Right renal cortex interstitium (tissue), 3 donors: ENCODE measurements at places on chromosomes 6 and 20.

DNA sequence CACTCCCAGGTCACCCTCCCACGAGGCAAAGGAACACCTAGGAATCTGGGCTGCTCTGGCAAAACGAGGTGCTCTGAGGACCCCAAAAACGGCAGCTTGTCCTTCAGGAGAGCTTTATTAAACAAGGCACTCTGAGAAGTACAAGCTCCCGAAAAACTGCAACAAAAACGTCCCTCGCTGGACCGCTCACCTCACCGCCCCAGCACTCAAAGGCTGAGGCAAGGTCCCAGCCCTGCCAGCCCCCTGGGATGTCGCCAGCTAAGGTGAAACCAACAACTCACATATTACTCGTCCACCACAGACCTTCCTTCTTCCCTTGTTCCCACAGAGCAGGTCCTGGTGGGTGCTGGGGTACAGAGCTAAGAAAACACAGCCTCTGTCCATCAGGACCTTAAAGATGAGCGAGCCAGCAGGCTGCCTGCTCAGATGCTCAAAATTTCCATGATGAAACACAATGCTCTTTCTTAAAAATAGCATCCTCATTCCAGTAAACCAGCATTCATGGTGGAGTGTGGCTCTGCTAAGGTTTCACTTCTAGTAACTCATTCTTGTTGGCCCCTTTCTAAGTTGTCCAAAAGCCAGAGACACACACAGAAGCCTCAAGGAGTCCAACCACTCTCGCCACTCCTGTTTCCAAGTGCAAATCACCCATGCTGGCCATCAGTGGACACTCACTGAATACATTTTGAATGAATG, 35.9 kb downstream of the ATP9A start:
- DNase-seq, result no peak

DNA sequence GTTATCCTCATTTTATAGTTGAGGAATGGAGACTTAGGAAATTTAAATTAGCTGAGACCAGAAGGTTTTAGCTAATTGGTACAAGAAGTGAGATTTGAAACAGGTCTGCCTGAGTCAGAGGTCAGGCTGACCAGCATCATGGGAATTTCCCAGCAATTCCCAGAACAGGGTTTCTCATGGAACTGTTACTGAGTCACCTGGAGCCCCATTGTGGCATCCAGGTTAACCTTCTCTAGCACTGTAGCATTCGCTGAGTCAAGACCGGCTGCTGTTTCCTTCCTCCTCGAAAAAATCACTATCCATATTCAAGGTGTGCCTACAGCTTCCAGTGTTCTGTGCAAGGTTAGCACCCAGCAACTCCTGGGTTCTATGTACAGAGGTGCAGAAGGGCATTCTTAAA, 238.0 kb upstream of the MAN1A1 start:
- DNase-seq, result no peak

DNA sequence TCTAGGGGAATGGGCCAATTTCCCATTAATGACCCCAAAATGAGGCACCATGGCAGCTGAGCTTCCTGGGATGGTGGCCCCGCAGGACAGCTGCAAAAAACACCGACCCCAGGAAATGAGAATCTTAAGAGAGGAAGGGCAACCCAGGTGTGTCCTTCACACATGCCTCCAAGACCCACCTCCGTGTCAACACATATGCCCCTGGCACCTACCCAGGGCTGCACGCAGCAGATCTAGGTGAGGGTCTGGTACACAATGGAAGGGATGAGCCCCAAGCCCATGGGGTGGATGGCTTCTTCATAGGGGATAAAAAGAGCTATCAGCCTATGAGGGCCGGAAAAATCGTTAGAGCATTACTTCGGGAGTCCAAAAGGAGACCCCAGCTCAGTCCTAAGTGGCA, 9.5 kb downstream of the MTCH1 start:
- no peak for DNase-seq

DNA sequence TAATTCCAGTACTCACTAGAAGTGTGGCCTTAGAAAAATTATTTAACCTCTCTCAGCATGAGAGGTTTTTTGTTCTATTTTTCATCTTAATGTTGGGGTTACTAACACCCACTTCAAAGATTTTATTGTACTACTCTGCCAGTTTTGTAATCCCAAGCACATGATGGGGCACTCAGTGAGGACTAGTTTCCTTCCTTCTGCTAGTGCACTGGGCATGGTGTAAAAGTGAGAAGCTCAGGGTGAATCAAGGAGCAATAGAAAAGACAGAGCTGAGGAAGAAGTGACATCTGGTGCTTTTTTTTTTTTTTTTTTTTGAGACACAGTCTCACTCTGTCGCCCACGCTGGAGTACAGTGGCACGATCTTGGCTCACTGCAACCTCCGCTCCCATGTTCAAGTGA, 439.4 kb upstream of the ARID1B start:
- no peak for DNase-seq

DNA sequence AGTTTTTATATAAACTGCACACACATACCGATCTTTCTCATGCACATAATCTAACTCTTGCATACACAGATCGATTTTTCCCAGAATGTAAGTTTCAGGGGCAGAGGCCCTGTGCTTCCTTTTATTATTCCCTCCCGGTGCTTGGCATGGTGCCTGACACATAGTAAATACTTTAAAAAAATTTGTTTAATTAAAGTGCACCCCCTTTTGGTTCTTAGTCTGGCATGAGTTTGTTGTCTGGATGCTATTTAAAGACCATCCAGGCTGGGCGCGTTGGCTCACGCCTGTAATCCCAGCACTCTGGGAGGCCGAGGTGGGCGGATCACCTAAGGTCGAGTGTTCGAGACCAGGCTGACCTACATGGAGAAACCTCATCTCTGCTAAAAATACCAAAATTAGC, 5.4 kb upstream of the DEK start:
- no peak for DNase-seq

DNA sequence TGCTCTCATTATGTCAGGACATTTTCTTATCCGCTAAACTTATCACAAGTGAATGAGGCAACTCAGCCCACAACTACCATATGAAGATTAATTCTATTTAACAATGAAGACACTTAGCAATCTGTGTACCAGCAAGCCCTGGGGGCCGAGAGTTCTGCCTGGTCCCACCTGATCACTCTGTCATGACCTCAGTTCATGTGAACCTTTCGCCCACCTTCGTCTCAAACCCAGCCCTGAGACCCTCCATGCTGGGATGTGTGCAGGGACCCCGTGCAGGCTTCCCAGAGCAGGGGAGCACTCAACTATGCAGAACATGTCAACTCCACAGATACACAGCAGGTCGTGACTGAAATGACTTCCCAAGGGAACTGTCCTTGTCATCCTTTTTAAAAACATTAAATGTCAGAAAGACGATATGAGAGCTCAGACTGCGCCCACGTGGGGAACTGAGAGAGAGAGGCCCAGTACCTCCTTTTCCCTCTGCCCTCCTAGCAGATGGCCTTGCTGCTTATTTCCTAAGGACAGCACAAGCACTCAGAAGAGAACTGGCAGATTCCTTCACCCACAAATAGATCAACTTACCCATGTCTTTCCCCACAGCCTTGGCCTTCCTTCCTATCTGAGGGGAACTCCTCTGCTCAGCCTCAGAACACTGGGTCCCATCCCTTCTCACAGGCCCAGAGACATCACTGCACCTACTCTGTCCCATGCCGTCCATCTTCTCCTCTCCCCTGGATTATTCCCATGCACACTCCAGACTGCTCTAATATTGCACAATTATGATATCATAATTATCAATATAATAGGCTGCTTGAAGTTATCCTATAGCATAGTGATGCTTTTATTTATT, 11.5 kb downstream of the ABHD12 start:
- DNase-seq, result no peak

- no peak for DNase-seq
Measured at GRCh38 chr6:134314006-134314821, 3.7 kb downstream of the SGK1 start.

- DNase-seq, result no peak
Measured at GRCh38 chr6:163332575-163332974, 81.9 kb upstream of the QKI start.

GRCh38 chr6:35310265-35310831, 12.7 kb downstream of the DEF6 start:
- no peak for DNase-seq

GRCh38 chr6:118012944-118013343, 105.9 kb downstream of the SLC35F1 start:
- no peak for DNase-seq

- DNase-seq, result no peak
Measured at GRCh38 chr6:18725449-18725848, 338.3 kb downstream of the RNF144B start.

DNA sequence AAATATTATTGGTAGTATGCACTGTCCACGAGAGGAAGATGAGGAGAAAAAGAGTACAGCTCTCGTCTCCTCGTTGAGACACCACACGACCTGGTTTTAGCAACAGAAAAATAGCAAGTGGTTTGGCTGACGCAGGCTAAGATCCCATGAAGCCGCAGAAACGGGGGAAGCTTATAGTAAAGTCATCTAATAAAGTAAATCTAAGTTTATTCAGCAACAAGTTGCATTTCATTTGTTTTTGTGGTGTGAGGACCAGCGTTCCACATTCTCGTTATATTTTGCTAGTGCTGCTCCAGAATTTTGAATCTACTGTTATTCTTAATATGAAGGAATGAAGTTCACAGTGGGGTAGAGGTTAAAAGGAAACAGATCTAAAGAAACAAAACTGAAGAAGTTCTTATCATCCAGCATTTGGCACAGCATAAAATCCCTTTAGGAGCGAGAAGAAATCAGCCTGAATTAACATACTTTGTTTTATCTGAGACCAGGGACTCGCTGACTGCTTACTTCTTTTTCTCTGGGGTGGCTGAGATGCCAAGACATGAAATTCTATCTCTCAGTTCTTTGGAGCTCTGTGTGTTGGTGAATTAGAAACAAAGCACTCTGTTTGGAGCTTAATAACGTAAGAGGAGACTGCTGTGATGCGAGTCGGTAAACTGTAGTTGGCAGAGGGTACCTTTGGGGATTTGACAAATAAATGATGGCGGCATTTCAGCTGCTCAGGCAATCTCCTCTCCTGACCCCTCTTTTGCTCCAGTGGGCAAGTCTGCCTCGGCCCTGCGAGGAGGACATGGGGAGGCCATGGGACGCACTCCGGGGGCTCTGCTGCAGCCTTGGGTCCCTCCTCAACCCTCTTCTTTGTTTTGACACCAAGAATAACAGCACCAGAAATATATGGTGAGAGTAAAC, 24.9 kb upstream of the IRF4 start:
- DNase-seq, result no peak

GRCh38 chr6:2725999-2726567, 24.6 kb downstream of the MYLK4 start:
- DNase-seq, result no peak

- no peak for DNase-seq
Measured at GRCh38 chr6:122653094-122653493, 42.9 kb downstream of the PKIB start.

GRCh38 chr6:133645966-133646740, 242.8 kb upstream of the TCF21 start:
- DNase-seq, result no peak

GRCh38 chr6:32960563-32960962, 7.7 kb upstream of the HLA-DMA start:
- no peak for DNase-seq

GRCh38 chr20:20411402-20411801, 43.5 kb downstream of the INSM1 start:
- DNase-seq, result no peak

DNA sequence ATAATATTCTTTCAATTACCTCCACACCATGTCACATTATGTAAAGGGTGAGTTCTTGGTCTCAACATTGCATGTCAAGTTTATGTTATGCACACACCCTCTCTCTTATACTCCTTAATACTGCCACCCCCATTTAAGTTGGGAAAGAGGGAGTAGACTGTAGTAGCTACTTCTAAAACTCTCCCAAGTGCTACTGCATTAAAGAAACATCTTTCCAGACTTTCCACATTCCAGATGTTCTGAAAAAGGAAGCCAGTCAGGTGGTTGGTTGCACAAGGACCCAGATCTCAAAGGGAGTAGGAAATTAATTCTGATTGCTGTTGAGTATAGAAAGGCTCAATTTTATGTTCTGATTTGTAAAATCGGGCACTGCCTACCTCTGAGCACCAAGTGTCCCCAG, 419.5 kb downstream of the CD83 start:
- DNase-seq, result no peak

- DNase-seq, result no peak
Measured at GRCh38 chr6:38640216-38640909, 634 bp upstream of the BTBD9 start.

DNA sequence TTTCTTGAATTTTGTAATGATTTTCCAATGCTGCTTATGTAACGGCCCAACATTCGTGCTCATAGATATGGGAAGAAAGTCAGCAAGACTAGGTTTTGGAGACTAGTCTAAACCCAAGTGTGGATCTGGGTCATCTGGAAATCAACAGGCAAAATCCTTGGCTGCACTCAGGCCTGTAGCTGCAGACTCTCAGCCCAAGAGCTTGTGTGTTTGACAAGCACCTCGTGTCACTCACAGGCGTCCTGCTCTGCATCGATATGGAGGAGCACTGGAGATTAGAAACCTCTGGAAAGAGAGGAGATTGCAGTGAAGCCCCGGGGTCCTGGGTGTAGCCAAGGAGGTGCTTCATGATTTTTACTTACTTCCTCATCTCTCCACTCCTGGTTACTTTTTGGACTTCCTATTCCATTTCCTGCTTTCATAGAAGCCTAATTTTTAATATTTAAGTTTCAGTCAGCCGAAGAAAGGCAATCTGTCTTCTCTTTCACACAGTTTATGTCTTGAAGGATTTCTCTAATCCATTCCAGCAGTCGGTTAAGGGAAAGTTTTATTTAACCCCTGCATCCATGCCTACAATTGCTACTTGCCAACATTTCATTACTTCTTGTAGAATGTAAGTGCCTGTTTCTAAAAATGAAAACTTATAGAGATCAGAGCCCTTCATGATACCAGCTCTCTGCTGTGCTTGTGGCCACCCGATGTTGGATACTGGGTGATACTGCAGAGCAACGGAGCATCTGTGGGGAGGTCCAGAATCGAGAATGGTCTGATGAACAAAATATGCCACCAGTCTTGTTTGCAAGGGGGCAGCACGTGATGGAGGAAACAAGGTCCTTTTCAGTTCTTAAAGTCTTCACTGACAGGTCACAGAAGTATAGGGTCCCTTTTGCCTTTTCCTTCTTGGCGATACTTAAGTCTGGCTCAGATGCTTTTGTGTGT, 296.3 kb downstream of the QKI start:
- no peak for DNase-seq

GRCh38 chr6:15355683-15356099, 109.8 kb downstream of the JARID2 start:
- no peak for DNase-seq

- DNase-seq, result no peak
Measured at GRCh38 chr6:39021041-39021440, 27.5 kb upstream of the GLP1R start.
